H4 (cell line): ENCODE measurements at places on chromosomes 5 and 9. TPM values are rescaled to one million over a fixed set of nuclear protein-coding genes. Genes with fewer than 3 reads are reported as not detected.
A peak's percentile ranks its signal among the peaks of the same experiment; 100 is the strongest.

The RALGPS1 gene
- 2.2 and 4.1 TPM in 2 replicates for total RNA-seq

GRCh38 chr9:133769511-133770075 is 31.4 kb upstream of the SARDH start:
- no peak for DNase-seq

GRCh38 chr5:36239370-36240293 is 2.1 kb downstream of the NADK2 start:
- no peak for DNase-seq

DNA sequence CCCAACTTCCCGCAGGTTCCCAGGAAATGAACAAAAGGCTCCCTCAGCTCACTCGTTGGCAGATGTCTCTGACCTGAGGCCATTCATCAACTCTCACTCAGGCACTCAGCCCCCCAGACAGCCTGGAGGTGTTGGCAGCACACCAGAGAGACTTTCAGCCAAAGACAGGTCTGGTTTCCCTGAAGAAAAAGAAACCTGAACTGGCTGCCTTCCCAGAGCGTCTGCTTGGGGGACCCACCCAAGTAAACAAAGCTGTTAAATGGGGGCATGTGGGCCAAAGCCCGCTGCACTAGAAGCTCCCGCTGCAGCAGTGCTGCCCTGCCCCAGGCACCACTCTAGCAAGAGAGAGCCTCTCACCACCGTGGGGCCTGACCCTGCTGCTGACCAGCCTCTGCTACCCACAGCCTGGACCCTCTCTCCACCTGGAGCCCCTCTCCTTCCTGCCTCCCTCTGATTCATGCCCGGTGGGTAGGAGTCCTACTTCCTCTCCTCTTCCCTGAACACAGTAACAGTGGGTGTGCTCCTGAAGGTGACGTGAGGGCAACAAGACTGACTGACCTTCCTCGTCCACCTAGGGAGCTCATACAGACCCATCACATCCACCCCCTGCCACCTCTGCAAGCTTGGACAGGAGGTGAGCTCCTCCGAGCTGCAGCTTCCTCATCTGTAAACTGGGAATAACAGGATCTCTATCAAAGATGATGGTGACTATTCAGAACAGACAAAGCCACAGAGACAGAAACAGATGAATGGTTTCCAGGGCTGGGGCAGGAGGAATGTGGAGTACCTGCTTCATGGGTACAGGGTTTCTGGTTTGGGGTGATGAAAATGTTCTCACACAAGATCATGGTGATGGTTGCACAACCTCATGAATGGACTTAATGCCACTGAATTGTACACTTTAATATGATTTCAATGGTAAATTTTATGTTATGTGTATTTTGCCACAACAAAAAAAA is 31.0 kb upstream of the GABRP start:
- no peak for DNase-seq

DNA sequence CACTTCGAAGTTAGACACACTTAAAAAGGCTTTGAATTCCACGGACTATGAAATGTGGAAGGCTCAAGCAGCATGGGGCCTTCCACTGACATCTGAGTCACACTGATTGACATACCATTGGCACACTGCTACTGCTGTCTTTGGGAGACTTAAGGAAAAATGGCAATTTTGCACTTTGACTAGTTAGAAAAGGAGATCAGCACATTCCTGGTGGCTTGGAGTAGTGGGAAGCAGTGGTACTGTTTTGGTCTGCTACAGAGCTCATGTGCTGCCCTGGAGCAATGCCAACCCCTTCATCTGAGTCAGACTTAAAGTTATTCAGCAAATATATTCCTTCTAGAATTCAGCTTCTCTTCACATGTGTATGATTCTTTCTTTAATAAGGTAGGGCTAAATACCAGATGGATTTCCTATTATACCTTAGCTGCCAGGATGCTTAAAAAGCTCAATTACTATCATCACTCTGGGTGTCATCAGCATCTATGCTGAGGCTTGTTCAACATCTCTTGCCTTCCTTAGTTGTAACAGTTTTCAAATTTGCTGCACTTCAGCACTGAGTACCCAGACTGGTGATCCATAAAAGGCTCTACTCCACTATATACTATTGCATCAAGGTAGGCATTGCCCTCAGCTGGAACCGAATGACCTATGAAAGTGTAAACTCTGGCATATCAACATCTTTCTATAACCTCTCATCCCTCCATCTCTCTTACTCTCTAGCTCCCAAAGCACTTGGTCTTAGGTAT is 42.3 kb upstream of the MOCS2 start:
- peak; percentile 34 for DNase-seq

- DNase-seq, result no peak
Observed at GRCh38 chr5:40555886-40556285, 123.8 kb upstream of the PTGER4 start.
